Naive thymus-derived CD8-positive, alpha-beta T cell (primary cell): ENCODE measurements at places on chromosomes 1 and 21.

DNA sequence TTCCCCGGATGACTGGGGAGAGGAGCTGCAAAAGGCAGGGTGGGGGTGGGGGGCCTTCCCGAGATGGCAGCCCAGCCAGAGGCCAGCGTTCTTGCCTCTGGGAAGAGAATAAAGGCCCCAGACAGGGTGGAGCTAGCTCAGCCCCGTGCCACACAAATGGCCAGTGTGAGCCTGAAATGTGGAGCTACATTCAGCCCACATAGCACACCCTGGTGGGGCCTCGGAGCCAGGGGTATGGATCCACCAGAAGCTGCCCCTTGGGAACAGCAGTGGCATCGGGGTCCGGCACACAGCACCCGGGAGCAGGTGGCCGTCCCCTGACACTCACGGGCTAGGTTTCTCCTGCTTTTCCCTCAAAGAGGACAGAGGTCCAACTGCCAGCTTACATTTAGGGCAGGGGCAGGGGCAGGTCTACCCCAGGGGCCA, 93.9 kb downstream of the PDE9A start:
- DNase-seq: no peak

GRCh38 chr1:16938351-16939321, 16.9 kb downstream of the CROCC start:
- DNase-seq: no peak

- no peak for DNase-seq
These were observed 403.2 kb downstream of the NCAM2 start for GRCh38 chr21:21401444-21401843.

DNA sequence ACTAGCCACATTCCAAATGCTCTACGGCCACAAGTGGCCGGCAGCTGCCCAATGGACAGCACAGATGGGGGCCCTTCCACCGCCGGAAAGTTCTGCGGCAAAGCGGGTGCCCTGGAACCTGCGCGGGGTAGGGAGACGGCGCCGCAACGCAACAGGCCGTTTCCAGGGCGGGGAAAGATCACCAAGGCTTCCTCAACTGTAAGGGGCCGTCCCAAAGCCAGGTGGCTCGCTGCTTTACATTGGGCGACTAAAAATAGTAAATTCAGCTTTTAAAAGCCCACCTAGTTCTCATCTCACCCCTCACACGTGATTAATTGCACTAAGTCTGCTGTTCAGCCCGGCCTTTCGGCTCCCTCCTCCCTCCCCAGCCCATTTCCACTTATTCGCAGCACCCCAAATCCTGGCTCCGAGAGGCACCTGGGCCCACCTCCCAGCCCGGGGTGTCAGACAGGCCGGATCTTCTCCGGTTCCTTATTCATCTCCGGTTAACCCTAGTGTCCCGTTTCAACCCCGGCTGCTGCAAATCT, 643 bp downstream of the CFAP298 start:
- DNase-seq: peak; percentile 13

GRCh38 chr1:25563330-25564215, 20.2 kb downstream of the LDLRAP1 start:
- no peak for DNase-seq

DNA sequence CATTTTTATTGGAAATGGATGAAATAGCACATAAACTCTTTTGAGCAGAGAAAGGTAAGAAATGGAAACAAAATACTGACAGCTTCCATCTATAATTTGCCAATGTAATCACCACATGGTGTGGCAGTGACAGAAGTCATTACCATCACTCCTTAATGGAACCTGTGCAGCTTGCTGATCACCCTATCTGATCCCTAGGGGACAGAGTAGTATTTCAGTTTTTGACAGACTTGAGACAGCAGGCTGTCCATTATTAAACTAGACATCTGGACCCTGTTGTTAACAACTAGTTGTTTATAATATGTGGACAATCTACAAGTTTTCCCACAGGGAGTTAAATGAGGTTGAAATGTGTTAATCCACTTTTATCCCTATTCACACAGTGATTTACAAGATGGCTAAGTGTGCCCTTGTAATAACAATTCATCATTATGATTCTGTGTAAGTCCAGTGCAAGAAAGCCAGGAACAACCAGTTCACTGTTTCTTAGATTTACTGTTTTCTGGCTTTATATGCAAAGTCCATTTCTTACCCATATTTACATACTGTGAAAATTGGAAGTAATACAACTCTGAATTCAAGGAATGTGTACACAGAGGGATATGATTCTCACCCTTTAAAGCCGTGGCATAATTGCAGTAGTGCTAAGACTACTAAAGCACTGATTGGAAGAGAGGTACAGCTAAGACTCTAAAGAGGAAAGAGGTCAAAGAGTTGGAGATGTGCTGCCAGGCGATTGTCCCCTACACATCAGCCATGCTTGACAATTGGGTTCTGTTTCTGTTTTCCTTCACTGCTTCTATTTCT, 9.1 kb downstream of the KCNT2 start:
- DNase-seq: no peak

DNA sequence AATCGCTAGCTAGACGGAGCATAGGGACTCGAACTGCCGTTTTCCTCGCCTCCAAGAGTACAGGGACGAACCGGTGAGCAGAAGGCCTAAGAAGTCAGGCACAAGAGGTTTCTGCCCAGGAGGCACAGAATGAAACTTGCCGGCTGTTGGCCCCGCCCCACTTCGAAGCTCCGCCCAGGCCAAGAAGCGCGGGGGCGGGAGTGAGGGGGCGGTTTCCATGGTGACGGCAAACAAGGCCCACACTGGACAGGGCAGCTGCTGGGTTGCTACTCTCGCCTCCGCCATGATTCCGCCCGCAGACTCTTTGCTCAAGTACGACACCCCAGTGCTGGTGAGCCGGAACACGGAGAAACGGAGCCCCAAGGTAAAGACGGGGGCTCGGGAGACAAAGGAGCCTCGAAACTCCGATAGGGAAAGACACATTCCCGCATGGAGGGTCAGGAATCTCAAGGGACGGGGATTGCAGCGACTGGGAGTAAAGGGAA, at the start of gene DNALI1:
Gene DNALI1 (plus strand): TSS at position 229 of the 485 bp plus-strand sequence. CDS start 55 bp downstream, at position 284.
- DNase-seq: no peak

DNA sequence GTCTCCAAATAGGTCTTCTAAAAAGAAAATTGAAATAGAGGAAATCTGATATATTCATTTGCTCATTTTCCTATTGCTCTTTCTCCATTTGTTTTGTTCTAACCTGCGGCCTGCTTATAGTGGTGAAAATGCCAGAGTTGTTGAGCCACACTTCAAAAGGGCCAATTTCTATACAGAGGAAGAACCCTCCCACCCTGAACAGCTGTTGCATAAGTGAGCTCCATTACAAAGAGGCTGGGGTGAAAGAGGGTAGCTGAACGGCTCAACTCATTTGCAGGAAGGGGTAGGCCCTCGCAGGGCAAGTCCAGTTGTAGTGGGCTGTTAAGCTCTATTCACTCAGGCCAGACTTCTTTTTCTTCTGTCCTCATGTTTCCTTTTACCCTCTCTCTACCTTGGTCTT, 8.8 kb downstream of the ADCY10 start:
- DNase-seq: no peak

DNA sequence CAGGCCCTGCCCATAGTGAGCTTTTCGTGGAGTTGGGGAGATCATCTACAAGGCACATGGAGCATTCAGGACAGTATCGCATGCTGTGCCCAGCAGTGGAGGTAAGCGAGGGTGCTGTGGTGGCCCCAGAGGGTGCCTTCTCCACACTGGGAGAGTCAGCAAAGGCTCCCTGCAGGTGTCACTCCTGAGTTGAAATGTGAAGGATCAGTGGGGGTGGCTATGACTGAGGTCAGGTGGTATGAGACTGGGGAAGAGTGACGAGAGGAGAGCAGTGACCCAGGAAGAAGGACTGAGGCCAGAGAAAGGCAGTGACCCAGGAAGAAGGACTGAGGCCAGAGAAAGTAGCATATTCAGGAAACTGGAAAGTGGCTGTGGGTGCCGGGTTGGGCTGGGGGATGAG, 53.0 kb downstream of the SPAG17 start:
- no peak for DNase-seq

DNA sequence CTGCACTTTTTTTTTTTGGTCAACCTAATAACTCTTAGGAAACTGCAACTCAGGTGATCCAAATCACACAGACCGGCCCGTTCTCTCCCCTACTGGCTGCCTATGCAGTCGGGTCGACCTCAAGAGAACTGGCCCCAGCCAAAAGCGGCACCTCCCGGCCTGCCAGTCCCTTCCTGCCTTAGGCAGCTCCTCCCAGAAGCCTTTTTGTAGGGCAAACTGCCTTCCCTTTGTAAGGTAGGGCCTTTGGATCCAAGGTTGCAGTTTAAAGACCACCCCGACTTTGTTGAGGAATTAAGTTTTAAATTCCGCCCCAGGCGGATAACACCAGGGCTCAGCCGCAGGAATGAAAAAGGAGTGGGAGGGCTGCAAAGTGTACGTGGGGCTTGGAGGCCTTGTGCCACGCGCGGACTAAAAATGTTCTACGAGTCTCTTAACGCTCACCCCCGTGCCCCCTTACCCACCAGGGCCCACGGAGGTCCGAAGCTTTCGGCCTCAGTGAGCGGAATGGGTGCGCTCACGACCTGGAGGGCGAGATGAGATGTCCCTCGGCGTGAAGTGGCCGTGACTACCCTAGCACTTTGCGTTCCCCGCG, 642 bp upstream of the ST3GAL3 start:
- DNase-seq: no peak

GRCh38 chr1:226644541-226645176, 94.4 kb downstream of the ITPKB start:
- DNase-seq: no peak

DNA sequence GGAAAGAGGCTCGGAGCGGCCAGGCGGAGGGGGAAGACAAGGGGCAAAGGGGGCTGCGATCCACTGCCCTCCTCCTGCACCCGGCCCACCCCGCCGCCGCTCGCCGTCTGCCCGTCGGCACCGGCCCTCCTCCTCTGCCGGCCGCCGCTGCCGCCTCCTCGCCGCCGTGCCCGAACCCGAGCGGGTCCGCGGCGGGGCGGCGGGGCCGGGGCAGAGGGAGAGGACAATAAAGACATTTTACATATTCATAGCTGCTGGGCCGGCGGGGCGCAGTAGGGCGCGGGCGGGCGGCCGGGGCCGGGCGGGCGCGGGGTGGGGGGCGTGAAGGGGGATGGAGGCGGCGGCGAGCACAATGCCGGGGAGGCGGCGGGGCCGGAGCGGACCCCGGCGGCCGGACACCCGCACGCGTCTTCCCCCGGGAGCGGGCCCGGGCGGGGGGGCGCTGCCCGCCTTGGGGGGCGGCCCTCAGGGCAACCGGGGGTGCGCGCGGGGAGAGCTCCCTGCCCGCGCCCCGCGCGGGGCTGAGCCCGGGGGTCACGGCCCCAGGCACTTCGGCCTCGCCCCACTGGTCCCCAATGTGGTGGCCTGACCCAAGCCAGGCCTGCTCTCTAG, 546 bp downstream of the POU2F1 start:
- DNase-seq: peak; percentile 35

DNA sequence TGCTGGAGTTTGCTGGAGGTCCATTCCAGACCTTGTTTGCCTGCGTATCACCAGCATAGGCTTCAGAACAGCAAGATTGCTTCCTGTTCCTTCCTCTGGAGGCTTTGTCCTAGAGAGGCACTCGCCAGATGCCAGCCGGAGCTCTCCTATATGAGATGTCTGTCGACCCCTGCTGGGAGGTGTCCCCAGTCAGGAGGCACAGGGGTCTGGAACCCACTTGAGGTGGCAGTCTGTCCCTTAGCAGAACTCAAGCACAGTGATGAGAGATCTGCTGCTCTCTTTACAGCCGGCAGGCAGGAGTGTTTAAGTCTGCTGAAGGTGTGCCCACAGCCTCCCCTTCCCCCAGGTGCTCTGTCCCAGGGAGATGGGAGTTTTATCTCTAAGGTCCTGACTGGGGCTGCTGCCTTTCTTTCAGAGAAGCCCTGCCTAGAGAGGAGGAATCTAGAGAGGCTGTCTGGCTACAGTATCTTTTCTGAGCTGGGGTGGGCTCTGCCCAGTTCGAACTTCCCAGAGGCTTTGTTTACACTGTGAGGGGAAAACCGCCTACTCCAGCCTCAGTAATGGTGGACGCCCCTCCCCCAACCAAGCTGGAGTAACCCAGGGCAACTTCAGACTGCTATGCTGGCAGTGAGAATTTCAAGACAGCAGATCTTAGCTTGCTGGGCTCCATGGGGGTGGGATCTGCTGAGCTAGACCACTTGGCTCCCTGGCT, 205.0 kb downstream of the GPR52 start:
- no peak for DNase-seq

DNA sequence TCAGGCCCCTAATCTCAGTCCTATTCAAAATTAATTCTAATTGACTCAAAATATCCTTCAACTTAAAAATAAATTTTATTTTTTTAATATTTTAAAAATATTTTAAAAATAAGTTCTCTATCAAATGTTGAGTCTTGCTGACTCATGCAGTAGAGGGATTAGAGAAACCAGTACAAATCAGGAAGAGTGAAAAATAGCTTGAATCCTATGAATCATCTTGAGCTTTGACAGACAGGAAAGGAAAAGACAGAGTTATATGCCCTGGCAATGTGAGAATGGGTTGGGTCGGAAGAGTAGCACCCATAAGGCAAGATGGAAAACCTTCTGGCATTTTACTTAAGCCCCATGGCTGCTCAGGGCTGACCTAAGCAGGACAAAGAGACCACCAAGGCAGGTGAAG, 346.6 kb upstream of the RUNX1 start:
- no peak for DNase-seq

GRCh38 chr1:236156512-236157208, 14.3 kb downstream of the GPR137B start:
- DNase-seq: peak; percentile 13

- DNase-seq: no peak
These were observed 146.4 kb upstream of the BEND5 start for GRCh38 chr1:48923116-48923515.

GRCh38 chr1:62637392-62638105, 40.2 kb downstream of the ANGPTL3 start:
- DNase-seq: no peak

GRCh38 chr1:229006121-229006870, 264.6 kb upstream of the RAB4A start:
- no peak for DNase-seq

DNA sequence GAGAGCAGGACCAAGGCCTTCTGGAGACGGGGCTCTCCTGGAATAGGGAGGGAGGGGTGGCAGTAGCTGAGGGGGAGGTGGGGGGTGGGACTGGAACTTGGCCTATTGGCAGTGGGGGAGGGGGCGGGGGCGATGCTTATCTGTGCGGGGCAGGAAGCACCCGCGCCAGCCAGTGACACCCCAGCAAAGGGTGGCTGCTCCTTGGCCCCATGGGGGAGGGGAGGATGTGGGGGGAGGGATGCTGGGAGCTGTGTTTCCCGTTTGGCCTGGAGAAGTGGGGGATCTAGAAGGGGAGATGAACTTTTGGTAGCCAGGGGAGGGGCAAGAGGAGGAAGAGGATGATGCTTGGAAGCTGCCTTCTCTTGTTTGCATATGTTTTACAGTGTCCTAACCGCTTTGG, 11.0 kb downstream of the ZBTB7B start:
- no peak for DNase-seq

- no peak for DNase-seq
These were observed 844 bp upstream of the MEAF6 start for GRCh38 chr1:37515185-37516034.

DNA sequence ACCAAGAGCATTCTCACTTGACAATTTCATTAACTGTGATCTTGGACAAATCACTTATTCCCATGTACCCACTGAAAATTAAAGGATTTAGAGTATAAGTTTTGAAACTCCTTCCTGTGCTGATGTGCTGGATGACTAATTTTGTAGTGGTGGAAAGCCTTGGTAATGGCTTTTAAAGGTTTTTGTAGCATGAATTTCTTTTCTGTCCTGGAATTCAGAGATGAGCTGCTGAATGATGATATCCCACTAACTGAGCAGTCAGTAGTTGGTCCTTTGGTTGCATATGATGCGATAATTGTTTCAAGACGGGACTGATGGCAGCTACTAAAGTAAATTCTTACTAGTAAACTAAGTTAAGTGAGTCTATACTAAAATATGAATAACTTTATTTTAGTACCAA, 5.2 kb downstream of the RPL5 start:
- DNase-seq: no peak

GRCh38 chr1:58732087-58732775, 32.4 kb upstream of the MYSM1 start:
- DNase-seq: no peak
